ENCODE measurements at places on chromosomes 1 and 21.

DNA sequence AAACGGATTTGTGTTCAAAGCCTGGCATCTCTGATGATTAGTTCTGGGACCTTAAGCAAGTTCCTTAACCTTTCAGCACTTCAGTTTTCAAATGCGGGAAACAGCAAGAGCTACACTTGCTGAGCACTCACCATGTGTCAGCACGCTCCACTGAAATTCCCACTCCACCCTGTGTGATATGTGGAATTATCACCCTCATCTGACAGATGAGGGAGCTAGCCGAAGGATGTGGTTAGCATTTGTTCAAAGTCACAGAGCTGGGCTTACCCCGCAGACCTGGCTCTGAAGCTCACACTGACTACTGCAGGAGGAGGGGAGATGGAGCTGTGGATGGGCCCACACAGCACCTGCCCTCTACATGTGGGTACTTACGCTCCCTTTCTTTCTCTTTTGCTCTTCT is 29.1 kb downstream of the IL12RB2 start:
- DNase-seq, result no peak

GRCh38 chr1:5945445-5945844 is 46.8 kb downstream of the NPHP4 start:
- DNase-seq, result no peak

DNA sequence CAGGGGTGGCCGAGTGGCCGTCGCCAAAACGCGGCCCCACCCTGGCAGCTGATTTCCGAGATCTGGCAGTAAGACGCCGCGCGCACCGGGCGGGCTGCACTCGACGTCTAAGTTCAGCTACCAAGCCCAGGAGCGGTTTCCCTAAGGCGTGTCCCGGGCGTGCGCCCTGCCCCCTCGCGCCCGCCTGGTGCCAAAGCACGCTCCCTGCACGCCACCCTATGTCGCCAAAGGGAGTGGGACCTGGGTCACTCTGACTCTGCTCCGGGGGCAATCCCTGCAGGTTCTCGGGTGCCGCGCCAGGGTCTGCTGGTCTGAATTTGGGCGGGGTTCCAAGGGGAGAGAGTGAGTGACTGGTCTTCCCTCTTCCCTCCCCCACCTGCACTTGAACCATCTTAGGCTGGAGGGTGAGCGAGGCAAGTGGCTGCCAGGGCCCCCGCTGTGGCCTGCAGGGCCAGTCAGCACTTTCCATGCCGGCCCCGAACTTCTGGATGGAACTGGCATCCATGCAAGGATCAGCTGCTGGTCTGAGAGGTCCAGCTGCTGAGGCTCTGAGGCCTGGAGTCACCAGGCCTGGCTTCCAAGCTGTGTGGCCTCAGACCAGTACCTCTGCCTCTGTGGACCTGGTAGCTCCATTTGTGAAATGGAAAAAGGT is at the start of gene LRRC38:
LRRC38 (minus strand) TSS at position 109 of the 652 bp plus-strand sequence. CDS start 410 bp downstream, outside the sequence.
- DNase-seq, result no peak

- DNase-seq, result no peak
These were observed 120.7 kb downstream of the NGF start for GRCh38 chr1:115217150-115218033.

DNA sequence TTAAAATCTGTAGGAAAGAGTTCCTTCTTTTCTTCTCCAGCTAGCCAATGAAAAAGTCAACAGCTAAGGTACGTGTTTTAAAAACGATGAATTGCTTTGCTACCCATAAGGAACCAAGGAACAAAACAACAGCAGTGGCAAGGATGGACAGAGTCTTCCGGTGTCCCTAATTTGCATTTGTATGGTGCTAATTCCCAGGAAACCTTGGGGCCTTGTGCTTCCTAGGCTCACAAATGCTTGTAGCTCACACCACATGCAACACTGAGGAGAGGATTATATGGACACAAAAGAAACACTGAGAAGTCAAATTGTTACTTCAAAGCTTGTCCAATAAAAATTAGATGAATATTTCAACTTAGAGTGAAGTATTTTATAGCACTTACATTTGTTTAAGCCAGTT is 1.8 kb upstream of the PGBD5 start:
- no peak for DNase-seq

All from Right ventricle myocardium inferior (tissue), 1 donor.